ENCODE measurements at places on chromosomes 2 and 18.

DNA sequence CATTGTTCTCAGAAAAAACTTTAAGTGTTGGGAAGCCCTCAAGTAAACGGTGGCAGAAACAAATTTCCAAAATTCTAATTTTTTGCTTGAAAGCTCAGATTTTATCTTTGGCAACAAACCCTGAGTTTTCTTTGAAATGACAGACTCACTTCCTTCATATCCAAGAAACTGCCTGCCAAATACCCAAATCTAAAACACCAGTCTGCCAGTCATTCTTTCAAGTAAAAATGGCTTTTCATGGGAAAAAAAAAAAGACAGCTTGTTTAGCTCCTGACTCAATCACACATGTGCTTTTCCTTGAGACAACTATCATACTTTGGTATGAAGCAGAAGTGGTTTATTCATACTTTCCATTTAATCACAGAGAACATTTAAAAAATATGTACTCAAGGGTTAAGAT lies 40.6 kb upstream of the CSRNP3 start:
- DNase-seq = no peak

- DNase-seq = no peak
These were observed 62.8 kb downstream of the OSBPL6 start for GRCh38 chr2:178257127-178257526.

DNA sequence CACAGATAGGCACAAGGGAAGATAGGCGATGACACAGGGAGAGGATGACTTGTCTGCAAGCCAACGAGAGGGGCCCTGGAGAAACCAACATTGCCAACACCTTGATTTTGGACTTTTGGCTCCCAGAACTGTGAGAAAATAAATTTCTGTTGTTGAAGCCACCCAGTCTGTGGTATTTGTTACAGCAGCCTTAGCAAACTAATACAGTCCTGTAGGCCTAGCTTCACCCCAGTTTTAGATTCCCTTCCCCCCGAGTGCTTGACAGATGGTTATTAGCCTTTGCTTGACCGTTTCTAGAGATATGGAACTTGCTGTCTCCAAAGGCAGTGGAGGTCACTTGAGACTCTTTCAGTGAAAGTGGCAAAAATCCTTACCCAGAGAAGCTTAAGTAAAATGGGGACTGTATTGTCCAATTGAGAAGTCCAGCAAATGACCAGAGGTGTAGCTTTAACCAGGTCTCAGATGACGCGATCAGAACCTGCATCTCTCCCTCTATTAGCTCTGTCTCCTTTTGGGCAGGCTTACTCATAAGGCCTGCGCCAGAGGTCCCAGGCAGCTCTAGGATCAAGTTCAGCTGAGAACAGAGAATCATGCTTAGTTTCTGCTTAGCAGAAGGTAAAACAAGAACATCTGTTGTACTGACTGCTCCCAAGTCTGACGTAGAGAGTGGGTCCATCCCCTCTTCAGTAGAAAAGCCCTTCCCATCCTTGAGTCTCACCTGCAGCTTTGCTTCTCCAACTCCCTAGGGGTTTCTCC lies 50.4 kb downstream of the MFSD6 start:
- no peak for DNase-seq

DNA sequence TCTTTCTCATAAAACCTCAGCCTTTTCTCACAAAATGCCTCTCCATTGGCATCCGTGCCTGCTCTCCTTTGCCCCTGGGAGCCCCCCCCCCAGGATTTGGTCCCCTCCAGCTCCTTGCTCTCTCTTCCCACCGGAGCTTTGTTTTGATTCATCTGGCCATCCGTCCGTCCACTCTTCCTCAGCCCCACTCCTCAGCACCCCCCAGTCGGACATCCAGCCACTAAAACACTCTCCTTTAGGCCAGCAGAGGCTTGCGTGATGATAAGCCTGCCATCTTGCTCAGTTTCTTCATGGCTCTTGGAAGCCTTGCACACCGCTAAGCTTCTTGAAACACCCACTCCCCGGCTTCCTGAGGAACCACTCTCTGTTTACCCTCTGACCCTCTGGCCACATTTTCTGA lies 31.5 kb upstream of the GNAL start:
- DNase-seq = no peak

DNA sequence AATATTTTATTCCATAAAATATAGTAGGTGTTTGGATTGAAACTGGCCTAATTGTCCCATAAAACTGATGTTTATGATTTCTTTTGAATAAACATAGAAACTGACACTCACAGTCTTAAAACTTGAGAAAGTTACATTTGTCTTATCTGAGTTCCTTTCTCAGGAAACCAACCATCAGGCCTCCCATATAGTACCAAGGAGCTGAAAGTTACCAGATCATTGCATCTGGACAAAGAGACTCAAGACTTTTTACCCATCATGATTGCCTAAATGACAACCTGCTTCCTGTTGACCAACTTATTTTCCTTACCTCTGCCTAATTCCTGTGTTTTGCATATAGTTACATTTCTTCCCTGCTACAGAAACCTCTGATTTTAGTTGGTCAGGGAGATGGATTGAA lies 137.0 kb upstream of the XPO1 start:
- DNase-seq = no peak

DNA sequence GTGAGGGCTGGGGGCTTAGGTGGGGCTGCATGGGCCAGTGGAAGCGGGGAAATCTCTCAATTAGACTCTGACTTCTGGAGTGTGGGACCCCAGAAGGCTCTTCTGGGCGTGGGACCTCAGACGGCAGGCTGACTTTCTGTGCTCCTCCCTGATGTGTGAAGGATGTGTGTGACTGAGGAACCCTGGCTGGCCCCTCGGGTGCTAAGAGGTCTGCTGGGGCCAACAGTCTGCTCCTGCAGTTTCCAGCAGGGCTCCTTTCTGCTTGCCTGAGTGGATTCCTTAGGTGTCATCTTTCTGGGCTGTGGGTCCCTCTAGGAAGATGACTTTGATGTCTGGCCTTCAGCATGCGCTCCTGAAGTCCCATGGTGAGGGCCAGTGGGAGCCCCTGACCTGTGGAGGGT lies 167.5 kb downstream of the DYSF start:
- DNase-seq = no peak

- DNase-seq = no peak
These were observed 34.7 kb downstream of the TFPI start for GRCh38 chr2:187519419-187520120.

DNA sequence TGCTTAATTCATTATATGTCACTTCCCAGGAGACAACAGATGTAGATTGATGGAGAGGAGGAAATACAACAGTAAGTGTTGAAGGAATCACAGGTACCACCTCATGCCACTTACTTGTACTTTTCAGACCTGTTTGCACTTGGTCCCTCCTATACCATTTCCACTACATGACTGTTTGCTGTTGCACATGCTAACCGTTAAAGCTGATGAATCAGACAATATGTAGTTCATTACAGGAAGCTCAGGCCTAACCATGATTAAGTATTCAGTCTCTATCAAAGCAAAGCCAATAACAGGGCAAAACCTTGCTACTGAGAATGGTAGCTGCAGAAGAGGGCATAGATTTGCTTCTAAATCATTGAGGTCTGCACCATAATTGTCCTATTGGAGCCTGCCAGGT lies 30.2 kb upstream of the GRP start:
- DNase-seq = no peak

- no peak for DNase-seq
These were observed 674.3 kb downstream of the STK39 start for GRCh38 chr2:167572883-167573619.

DNA sequence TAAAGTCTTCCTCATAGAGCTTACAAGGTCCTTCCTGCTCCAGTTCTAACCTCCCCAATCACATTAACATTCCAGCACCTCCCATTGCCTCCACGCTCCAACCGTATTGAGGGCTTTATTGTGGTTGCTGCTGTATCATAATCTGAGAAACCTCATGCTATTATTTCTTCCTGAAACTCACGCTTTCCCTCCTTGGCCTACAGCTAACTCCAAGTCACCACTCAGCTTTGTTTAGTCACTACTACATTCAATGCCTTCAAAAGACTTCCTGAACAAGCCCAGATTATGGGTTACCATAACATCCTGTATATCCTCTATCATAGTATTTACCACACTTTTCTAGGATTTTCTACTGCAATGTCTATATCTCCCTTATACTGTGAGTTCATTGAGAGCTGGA lies 230.4 kb downstream of the IKZF2 start:
- DNase-seq = no peak

- DNase-seq = no peak
These were observed 133.4 kb downstream of the CABLES1 start for GRCh38 chr18:23268641-23269040.

DNA sequence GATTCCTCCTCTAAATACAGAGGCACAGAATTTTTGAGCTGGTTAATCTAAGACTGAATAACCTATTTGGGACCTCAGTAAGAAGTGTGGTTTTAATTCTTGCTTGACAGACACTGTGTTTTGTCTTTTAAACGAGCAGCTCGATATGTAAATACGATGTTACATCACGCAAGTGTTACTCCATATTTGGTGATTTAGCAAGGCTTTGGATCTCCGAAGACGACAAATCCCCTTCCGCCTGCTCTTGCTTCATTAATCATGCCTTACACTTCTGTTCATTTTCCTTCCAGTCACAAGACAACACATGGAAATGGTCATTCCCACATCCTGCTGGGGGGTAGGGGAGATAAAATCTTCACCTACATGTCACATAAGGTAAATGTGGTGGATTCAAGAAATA lies 9.4 kb downstream of the BCL11A start:
- no peak for DNase-seq

- no peak for DNase-seq
These were observed 78.4 kb downstream of the DPP4 start for GRCh38 chr2:161995553-161996016.

DNA sequence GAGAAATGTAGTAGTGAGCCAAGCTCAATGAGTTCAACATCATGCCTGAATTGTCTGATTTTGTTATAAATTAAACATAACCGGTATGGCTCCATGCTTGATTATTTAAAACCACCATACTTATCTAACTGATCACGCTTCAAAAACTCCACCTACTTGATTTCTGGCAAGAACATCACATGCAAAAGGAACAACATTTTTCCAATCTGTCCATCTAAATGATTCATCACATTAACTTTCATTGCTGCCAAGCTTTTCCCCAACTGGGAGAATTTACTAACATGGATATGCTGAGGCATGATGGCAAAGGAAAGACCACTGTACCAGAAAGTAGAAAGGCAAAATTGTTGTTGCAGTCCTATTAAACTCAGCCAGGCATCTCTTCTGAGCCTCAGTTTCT lies 286.8 kb downstream of the TRIB2 start:
- no peak for DNase-seq

DNA sequence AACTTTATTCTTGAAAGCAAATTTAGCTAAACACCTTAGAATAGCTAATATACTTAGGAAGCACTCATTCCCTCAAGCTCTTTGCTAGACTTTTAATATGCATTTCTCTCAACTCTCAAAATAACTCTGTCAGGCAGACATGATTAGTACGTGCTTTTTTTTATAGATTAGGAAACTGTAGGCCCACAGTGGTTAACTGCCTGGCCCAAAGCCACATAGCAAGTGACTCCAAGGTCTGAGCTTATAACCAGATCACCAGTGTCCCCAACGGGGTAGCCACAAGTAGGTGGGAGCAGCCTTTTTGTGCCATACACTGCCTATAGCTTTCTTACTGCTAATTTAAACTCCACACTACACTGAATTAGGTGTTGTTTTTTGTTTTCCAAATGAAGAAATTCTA lies 576.8 kb downstream of the METTL4 start:
- no peak for DNase-seq

GRCh38 chr18:66872277-66872676 lies 268.4 kb upstream of the CDH19 start:
- no peak for DNase-seq

DNA sequence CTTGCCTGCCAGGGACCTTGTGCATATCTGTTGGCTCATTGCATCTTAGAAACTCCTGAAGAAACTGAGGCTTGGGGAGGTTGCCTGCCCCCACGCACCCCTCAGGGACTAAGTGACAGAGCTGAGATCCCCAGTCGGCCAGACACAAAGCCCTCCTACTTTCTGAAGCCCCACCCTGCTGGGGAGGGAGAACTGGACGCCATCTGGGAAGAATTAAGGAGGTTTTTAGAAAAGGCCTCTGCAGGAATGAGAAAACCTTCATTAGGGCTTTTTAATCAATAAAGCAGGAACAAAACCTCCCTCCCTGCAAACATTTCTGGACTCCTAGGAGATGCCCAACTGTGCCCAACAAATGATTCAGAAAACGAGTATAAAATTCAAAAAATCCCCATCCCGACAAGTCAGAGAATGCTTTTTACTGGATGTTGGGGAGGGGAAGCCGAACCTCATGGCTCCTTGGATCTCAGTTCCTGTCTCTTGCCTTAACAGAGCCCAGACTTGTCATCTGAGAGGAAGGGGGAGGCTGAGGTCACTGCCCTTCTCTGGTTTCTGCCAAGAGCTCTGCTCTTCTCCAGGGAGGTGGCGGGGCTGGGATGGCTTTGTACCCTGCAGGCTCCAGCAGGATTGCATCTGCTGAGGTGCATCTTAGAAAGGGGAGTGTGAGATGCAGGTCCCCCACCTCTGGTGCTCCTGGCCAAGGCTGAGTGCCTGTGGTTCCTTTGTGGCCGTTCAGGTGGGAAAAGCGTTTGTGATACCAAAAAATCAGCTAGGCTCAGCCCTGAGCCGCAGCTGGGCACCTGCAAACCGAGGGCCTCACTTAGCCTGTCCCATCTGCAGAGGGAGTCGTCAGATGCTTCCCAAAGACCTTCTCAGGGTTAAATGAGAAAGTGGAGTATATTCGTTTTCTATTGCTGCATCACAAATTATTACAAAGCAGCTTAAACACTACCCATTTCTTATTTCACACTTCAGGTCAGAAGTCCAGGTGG lies 142.4 kb downstream of the ZFP36L2 start:
- no peak for DNase-seq

DNA sequence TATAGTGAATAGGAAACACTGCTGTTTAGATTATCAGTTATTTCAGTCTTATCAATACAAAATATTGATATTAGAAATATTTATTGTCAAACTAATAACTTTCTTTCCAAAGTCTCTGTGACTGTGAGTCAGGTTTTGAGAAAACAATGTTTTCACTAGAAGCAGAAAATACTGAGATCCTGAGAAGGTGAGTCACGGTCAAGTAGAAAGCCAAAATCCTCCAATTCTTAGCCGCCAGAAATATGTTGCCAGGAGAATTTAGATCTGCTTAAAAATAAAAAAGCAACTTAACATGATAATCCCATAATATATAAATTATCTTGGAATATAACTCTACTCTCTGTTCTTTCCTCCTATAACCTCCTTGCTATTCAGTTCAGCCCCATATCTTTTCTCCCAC lies 181.9 kb upstream of the NRXN1 start:
- DNase-seq = no peak

GRCh38 chr2:206160125-206160806 lies 571 bp downstream of the EEF1B2 start:
- no peak for DNase-seq

- no peak for DNase-seq
These were observed 177.5 kb upstream of the GATA6 start for GRCh38 chr18:21991886-21992285.

GRCh38 chr2:53969285-53969967 lies 1.4 kb downstream of the PSME4 start:
- DNase-seq = peak; percentile 58

DNA sequence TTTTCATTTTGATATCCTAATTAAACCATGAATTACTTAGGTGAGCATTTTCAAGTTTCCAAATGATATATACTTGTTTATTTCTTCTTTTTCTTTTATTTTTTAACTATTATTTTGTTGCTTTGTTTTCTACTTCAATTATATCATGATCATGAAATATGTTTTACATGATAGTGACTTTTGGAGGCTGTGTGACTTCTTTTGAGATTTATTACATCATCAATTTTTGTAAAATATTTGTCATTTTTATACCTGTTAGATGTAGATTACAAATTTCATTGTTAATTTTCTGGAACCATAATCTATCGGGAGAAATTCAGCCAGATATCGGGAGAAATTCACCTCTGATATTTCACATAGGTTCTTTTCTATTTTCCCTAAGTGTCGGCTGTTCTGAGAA lies 228.6 kb downstream of the RAD51AP2 start:
- DNase-seq = no peak
